ENCODE measurements at places on chromosomes 4 and X. TPM values are rescaled to one million over a fixed set of nuclear protein-coding genes. Genes with fewer than 3 reads are reported as not detected.
A peak's percentile ranks its signal among the peaks of the same experiment; 100 is the strongest.

GRCh38 chr4:14237911-14238310, 610.4 kb upstream of the BOD1L1 start:
- DNase-seq: no peak

DNA sequence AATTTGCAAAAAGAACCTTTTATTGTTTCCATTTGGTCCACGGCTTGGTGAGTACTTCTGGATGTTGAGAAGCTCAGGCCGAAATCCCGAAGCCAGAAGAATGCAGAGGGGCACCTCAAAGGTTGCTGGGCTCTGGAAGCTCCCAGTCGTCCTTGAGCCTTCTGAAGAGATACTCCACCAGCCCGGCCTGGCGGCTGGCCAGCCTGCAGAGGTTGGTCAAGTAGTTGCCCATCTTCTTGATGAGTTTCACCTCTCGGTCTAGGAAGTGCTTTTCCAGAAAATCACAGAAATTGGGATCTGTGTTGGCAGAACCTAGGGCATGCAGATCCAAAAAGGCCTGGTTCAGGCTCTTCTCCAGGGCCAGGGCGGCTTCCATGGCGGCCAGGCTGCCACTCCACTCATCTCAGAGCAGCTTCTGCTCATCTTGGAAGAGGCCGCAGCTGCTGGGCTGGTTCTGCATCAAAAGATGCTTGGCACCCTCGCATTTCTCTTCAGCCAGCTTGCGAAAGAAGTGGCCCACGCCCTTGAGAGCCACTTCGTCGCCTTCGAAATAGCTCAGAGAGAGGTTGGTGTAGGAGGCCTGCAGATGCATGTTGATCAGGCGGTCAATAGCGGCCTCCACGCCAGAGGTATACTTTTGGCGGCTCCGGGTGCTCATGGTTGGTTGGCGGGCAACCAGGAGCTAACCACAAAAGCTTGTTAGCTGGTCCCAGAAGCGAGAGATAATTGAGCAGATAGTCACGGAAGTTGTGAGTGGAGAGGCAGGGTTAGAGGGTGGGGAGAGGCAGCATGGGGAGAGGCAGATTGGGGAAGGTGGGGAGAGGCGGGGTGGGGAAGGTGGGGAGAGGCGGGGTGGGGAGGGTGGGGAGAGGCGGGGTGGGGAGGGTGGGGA, 76.5 kb upstream of the TSPAN7 start:
- DNase-seq: no peak

DNA sequence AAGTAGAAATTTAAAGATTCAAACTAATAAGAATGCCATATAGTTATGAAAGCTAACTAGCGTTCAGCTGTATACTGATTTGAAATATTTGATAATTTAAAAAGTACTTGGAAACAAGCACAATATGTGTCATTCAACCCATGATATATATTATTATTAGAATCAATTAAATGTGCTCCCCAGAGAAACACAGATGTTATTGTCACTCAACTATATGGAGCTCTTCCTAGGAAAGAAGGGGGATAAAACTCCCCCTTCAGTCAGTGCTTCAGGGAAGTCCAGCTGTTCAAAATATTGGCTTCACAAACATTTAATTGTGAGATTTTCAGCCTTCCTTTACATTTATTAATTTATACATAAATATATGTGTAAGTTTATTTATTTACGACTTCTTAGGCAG, 135.9 kb downstream of the SLC4A4 start:
- no peak for DNase-seq

- DNase-seq: no peak
Measured at GRCh38 chrX:47515941-47516665, 33.1 kb upstream of the ZNF41 start.

GRCh38 chrX:143733866-143734265, 13.3 kb upstream of the SPANXN2 start:
- DNase-seq: no peak

SPACA5 gene
- total RNA-seq: not detected

- no peak for DNase-seq
Measured at GRCh38 chrX:131617182-131617581, 73.3 kb downstream of the OR13H1 start.

DNA sequence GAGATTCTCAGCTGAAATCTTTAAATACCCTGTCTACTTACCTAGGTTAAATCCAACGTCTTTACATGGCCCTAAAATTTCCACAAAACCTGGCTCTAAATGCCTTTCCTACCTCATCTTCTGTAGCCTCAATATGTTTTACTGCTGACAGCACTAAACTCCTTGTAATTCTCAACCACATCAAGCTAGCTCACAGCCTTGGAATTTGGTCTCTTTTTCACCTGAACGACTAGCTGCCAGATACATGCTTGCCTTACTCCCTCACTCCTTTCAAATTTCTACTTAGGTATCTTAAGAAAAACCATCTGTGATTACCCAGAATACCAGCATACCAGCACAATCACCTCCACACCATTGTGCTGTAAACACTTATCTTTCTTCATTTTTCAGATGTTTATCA, 635.6 kb upstream of the PCDH10 start:
- DNase-seq: no peak

SEC31A gene
- total RNA-seq: 309 TPM

DNA sequence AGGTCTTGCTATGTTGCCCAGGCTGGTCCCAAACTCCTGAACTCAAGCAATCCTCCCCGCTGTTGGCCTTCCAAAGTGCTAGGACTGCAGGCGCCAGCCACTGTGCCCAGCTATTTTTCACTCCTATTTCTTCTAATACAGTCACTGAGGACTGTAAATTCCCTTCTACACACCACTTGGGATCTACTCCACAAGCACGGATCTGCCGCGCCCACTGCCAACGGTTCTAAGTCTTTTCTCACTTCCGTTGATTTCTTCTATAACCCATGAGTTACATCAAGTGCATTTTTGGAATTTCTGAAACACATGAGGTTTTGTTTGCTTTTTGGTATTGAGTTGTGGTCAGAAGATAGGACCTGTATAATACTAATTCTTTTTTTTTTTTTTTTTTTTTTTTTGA, 48.6 kb downstream of the FAM53A start:
- DNase-seq: no peak

DNA sequence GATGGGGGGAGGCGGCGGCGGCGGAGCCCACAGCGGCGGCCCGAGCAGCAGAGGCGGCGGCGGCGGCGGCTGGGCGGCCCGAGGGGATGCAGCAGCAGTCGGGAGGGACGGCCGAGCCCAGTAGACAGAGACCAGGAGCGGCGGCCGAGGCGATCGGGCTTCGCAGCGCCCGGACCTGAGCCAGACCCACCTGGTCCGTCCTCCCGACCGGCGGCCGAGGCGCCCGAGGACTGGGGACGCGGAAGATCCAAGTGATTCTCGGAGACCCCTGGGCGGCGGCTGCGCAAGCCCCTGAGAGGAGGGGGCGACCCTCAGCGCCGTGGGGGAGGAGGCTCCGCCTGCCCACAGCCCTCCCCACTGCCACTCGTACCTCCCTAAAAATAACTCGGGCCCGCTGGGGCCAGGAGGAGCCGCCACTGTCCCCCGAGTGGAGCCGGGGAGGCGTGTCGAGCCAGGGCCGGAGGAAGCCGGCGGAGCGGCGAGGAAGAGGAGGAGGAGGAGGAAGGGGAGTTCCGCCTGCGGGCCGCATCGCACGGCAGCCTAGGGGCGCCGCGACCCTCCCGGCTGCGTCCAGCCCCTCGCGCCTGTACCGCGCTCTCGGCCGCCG, 608 bp downstream of the RAPGEF2 start:
- peak; percentile 87 for DNase-seq

GRCh38 chr4:40285692-40286091, 49.4 kb upstream of the CHRNA9 start:
- no peak for DNase-seq

DNA sequence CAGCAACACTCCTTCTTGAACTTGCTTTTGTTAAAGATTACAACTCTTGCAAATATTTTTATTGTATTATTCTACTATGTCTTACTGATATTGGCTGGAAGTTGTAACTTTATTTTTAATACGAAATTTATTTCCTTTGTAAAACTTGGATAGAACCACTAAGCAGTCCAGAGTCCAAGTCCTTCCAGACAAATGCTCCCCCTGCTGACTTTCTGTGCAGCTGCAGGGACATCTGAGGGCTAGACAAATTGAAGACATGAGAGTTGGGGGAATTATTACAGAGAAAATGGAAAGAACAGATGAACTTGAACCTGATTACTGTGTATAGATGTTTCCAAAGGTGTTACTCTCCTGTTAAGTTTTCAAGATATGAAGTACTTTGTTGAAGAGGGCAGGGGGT, 238.8 kb downstream of the GRIA3 start:
- no peak for DNase-seq

DNA sequence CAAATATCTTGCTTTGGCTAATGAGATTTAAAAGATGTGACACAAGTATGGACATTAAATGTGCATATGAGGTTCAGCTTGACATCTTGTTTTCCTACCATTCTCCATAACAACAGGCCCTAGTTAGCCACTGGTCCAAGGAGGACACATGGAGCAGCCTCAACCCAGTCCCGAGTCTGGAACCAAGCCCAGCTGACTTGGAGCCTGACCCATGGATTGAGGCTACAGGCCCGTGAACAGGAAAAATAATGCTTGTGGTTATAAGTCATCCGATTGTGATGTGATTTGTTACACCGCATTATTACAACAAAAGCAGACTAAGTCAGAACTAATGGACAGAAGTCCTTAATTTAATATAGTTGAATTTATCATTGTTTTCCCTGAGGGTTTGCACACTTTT, 123.2 kb upstream of the BANK1 start:
- no peak for DNase-seq

- DNase-seq: no peak
Measured at GRCh38 chr4:8044699-8045098, 105.0 kb upstream of the AFAP1 start.

CMC4 gene
- 5.8 TPM for total RNA-seq

GRCh38 chr4:2383760-2384159, 34.7 kb downstream of the ZFYVE28 start:
- DNase-seq: no peak

Data from posterior vena cava (tissue), 2 donors.